ENCODE measurements at places on chromosomes 2 and 18.

GRCh38 chr18:6951336-6952090 is 166.1 kb downstream of the LAMA1 start:
- DNase-seq = no peak

DNA sequence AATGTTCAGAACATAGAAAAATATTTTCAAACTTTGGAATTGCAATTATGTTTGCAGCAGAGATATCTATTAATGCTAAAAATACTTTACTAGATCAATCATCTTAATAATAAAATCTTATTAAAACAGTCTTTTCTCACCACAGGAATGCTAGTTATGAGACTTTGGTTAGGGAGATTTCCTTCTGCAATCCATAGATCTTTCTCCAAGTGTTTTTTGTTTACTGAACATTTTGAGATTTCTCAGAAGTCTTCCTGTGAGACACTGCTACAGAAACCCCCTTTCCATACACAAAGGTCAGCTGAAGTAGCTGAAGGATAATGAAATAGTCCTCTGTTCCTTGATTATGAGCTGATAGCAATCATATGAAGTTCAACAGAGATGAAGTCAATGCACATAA is 59.4 kb upstream of the RAPH1 start:
- no peak for DNase-seq

DNA sequence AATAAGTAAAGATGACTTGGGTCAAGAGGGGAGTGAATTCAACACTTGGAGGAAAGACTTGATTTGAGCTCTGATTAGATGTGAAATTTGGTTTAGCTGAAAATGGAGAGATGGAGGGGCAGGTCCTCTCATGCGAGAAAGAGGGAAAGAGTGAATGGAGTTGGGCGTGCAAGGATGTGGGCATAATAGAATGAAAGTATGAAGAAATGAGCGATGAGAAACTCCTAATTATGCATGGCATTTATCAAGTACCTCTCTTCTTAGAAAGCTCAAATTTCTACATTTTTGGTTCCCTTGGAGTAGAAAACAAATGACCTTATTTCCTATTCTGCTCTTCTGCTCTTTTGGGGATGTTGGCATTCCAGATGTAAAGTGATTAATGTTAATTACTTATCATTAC is 161.5 kb downstream of the PHLPP1 start:
- no peak for DNase-seq

- no peak for DNase-seq
These were observed 117.5 kb upstream of the TEX51 start for GRCh38 chr2:126781206-126781605.

GRCh38 chr2:19033240-19033639 is 325.2 kb downstream of the OSR1 start:
- DNase-seq = no peak

GRCh38 chr2:235131334-235132305 is 179.8 kb downstream of the SH3BP4 start:
- DNase-seq = no peak

DNA sequence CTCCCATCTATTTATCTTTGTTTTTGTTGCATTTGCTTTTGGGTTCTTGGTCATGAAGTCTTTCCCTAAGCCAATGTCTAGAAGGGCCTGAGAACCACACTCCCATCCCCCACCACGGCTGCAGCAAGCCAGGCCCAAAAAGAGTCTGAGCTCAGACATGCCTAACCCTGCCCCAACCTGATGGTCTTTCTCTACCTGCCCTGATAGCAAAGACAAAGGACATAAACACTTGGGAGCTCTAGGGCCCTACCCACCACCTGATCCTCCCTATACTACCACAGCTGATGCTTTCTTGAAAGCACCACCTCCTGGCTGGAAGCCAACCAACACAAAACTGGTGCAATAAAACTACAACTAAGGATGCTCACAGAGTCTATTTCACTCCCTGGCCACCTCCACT is 233.4 kb downstream of the WDR7 start:
- DNase-seq = no peak

DNA sequence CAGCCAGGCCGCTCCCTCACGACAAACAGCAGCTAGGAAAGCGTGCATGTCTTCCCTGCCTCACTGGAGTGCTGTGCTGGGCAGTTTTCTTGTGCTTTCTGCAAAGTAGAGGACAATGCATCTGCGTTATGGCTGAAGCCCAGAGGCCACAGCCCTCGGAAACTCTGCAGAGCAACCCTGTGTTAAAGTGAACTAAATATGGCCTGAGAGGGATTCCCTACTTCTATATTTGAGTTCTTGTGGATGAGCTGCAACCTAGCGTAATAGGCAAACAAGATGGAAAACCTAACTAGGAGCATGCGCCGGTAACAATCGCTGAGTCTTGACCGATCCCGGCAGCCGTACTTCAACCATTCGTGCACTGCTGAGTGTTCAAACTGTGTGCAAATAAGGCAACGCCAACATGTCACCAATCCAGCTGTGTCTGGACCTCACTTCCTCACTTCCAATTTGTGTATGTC is 471.9 kb upstream of the HS6ST1 start:
- no peak for DNase-seq

- no peak for DNase-seq
These were observed 2.1 kb downstream of the CRYGD start for GRCh38 chr2:208122248-208122647.

DNA sequence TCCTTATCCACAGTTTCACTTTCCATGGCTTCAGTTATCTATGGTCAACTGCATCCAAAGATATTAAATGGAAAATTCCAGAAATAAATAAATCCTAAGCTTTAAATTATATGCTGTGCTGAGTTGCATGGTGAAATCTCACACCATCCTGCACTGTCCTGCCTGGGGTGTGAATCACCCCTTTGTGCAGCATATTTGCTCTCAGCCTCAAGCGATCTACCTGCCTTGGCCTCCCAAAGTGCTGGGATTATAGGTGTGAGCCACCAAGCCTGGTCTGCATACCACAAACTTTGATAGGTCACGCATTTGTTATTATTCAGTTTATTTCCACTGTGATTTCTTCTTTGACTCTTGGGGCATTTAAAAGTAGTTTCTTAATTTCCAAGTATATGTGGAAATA is 117.2 kb downstream of the SPIRE1 start:
- no peak for DNase-seq

DNA sequence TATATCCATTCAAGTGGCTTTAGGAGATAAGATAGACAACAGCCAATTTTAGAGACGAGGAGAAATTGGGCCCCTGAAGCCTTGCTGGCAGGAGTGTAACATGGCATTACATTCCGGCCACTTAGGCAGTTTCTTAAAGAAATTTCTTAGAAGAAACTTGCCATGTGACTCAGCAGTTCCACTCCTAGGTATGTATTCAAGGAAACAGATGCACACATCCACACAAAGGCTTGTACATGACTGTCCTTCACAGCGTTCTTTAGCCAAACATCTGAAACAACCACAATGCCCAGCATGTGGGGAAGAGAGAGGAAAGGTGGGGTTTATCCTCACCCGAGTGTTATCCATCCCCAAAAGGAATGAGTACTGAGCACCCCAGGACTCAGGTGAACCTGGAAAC is 107.1 kb downstream of the NFATC1 start:
- DNase-seq = no peak

GRCh38 chr2:46717344-46718121 is 198.1 kb downstream of the MCFD2 start:
- no peak for DNase-seq

- DNase-seq = no peak
These were observed 31.8 kb upstream of the FSHR start for GRCh38 chr2:49186050-49186648.

- no peak for DNase-seq
These were observed 16.8 kb upstream of the MAT2A start for GRCh38 chr2:85522090-85522647.

GRCh38 chr2:51758081-51758480 is 726.1 kb upstream of the NRXN1 start:
- no peak for DNase-seq

DNA sequence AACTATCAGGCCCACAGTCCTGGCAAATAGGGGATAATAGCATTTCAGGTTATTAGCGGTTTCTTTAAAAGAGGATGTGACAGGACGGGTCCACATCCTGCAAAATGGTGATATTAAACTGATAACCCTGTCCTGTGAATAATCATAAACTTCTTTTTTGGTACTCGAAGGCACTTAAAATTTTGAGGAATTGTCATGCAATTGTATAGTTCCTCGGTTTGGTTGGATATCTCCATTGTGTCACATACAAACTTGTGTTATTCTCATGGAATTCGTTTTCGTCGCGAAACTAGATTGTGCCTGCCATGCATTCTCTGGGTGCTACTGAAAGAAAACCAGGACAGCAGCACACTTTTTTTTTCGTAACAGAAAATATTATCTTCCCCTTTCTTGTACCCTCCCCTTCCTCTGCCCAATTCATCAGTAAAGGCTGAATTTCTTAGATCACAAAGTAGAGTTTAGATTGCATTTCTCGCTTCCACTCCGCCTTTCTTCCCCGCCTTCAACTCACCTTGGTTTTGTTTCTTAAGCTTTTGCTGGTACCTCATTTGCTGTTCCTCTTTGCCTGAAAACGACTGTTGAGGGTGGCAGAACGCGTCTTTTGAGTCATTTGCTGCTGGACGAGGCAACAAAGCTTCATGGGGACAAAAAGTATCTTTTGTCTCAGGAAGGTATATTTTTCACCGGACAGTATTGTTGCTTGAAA is 1.3 kb downstream of the CERS6 start:
- DNase-seq = no peak

- DNase-seq = no peak
These were observed 8.1 kb downstream of the ASIC4 start for GRCh38 chr2:219522111-219523030.

- DNase-seq = no peak
These were observed 116.1 kb upstream of the OTX1 start for GRCh38 chr2:62934517-62934916.

- no peak for DNase-seq
These were observed 98.7 kb upstream of the SLC66A3 start for GRCh38 chr2:11056614-11057013.

DNA sequence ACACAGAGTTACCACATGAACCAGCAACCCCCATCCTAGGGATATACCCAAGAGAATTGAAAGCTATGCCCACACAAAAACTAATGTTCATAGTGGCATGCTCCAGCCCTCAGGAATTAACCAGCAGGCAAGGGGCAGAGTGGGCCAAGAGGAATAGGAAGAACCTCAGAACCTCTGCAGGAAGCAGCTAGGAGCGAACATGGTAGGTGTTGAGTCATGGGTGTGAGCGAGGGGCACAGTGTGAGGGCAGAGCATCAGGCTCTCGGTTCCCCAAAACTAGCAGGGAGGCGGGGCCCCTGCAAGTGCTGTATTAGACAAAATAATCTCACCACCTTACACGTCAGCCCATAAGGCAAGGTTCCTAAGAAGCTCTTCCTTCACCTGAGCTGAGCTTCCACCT is 5.6 kb upstream of the RUFY4 start:
- DNase-seq = peak; percentile 18

- DNase-seq = no peak
These were observed 95.5 kb upstream of the CELF4 start for GRCh38 chr18:37661061-37661460.

GRCh38 chr2:158755310-158756087 is 39.6 kb upstream of the DAPL1 start:
- DNase-seq = no peak

DNA sequence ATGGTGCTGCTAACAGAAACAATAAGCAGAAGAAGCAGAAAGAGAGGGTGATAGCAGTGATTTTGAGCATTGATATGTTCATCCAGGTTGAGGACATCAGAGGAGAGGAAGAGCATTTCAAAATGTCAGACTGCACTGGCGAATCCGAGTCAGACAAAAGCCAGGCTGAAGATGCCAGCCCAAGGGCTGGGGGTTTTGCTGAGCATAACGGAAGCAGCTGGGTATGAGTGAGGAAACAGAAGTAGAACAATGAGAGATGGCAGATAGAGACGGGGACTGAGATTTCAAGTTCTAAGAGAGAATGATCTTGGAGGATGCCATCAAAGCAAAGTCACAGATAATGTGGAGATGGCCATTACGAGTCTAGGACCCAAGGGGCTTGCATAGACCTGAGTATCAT is 151.2 kb downstream of the RNF144A start:
- no peak for DNase-seq

DNA sequence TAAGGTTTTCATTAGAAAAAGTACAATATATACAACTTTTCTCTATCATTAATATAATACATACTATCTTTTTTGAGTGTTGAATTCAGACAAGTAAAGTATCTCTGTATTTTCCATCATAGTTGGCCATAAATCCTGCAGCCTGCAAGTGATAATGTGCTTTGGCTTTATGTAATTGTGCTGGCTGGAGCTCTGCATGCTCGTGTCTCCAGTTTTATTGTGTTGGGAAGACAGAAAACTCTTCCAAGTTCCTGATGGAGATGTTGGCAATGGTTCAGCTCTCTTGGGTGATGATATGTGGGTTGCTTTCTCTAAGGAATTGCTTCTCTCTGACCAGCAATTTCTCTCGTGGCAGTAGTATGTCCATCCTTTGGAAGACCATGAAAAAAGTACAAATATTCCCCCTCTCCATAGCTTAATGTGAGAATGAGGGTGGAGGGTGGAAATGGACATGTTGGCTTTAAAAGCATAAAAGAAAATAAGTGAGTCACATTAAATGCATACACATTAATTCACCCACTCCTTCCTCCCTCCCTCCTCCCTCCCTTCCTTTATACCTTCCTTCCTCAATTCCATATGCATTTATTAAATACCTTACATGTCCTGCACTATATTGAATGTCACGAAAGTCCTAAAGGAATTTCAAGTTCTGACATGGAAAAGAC is 344.2 kb downstream of the MTX2 start:
- DNase-seq = no peak

- DNase-seq = no peak
These were observed 33.0 kb downstream of the MAL start for GRCh38 chr2:95058466-95058988.

DNA sequence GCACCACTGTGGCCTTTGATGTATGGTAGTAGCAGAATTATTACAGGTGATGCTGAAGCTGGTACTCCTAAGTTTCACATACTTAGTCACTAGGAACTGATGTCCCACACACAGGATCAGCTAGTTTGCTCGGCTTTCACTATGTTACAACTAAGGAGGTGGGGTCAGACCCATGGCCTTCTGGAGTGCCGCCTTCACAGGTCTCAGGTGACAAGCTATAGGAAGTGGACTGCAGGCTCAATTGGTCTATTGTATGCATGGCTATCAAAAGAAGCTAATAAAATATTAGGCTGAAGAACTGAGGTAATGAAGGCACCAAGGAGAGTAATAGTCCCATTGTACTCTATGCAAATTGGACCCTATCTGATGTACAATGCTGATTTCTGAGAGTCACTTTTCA is 170.6 kb downstream of the DLGAP1 start:
- no peak for DNase-seq

- peak; percentile 2 for DNase-seq
These were observed 284.5 kb downstream of the MTX2 start for GRCh38 chr2:176553685-176554100.

- DNase-seq = peak; percentile 12
These were observed 1.6 kb downstream of the ZNF516 start for GRCh38 chr18:76493213-76494161.

- DNase-seq = no peak
These were observed 226.2 kb upstream of the TNP1 start for GRCh38 chr2:217086038-217086522.

- peak; percentile 90 for DNase-seq
These were observed 61.0 kb upstream of the TAF1B start for GRCh38 chr2:9782197-9782719.

GRCh38 chr2:241180495-241180894 is 8.0 kb upstream of the ANO7 start:
- DNase-seq = no peak

All from CD4-positive, alpha-beta T cell treated with Interleukin-21 for 1 hour (primary cell).